Myocyte (in vitro differentiated cells): ENCODE measurements at places on chromosomes 5 and 9. TPM values are rescaled to one million over a fixed set of nuclear protein-coding genes. Genes with fewer than 3 reads are reported as not detected.

Gene TPPP
- total RNA-seq: 0.10 and 0.24 TPM in 2 replicates

Gene PCDHB4
- total RNA-seq: 6.6 and 7.1 TPM in 2 replicates

Gene MAMDC2
- 93.5 and 163 TPM in 2 replicates for total RNA-seq

Gene HTR4
- not detected in 2 replicates for total RNA-seq

Gene SLC25A2
- total RNA-seq: 0.43 and 0.62 TPM in 2 replicates

Gene MELK
- 2.9 and 3.1 TPM in 2 replicates for total RNA-seq

Gene ANKRD31
- total RNA-seq: 0.03 TPM in 1 of 2 replicates, not detected in the other

Gene MAP3K1
- total RNA-seq: 2.2 and 4.0 TPM in 2 replicates

Gene F2RL1
- not detected in 2 replicates for total RNA-seq

Gene OMD
- not detected in 2 replicates for total RNA-seq

Gene ACOT12
- total RNA-seq: not detected in 2 replicates

Gene CCNJL
- 1.9 and 2.4 TPM in 2 replicates for total RNA-seq

Gene NKD2
- total RNA-seq: not detected in 2 replicates

Gene INPP5E
- 8.3 and 12.4 TPM in 2 replicates for total RNA-seq

Gene MATR3
- total RNA-seq: 274 and 347 TPM in 2 replicates

Gene ASS1
- total RNA-seq: 80.1 and 81.3 TPM in 2 replicates

Gene WNK2
- total RNA-seq: not detected in 2 replicates

Gene NEUROG1
- total RNA-seq: not detected in 2 replicates
